ENCODE measurements at places on chromosomes 6 and 20. TPM values are rescaled to one million over a fixed set of nuclear protein-coding genes. Genes with fewer than 3 reads are reported as not detected.

The MAFB gene
- total RNA-seq = 0.83 TPM

The GABRR1 gene
- not detected for total RNA-seq

The PROCR gene
- 0.64 TPM for total RNA-seq

The CCN2 gene
- total RNA-seq = not detected

The ADA gene
- 34.5 TPM for total RNA-seq

DNA sequence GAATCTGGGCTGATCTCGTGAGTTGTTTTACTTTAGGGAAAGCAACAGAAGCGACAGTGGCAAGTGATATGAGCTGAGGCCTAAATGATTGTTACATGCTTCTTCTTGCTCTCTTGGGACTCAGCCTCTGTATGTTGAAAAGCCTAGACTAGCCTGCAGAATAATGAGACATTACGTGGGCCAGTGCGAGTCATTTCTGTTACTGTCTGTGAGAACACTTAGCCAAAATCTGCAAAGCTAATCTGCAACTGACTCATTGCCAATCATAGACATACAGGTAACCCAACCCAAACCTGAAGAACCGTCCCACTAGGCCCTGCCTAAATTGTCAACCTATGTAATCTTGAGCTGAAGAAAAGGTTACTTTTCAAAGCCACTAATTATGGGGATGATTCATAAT, 77.4 kb upstream of the F13A1 start:
- DNase-seq = no peak

DNA sequence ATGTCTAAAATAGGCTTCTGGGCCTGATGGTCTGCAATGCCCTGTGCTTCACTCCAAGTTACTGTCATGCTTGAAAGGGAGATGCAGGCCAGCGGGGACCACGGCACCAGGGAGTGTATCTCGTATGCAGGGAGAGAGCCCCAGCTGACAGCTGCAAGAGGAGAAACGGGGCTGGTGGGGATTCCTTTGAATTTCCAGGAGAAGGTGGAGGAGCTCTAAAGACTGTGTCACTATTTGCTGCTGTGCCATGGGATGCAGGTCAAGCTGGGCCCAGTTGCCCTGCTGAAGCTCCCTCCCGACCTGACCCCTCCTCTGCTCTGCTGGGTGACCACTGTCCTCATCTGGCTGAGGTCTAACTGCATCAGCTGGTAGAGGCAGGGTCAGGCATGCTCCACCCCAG, 989 bp downstream of the CST1 start:
- DNase-seq = no peak

- no peak for DNase-seq
Measured at GRCh38 chr6:156639009-156639721, 138.0 kb upstream of the ARID1B start.

DNA sequence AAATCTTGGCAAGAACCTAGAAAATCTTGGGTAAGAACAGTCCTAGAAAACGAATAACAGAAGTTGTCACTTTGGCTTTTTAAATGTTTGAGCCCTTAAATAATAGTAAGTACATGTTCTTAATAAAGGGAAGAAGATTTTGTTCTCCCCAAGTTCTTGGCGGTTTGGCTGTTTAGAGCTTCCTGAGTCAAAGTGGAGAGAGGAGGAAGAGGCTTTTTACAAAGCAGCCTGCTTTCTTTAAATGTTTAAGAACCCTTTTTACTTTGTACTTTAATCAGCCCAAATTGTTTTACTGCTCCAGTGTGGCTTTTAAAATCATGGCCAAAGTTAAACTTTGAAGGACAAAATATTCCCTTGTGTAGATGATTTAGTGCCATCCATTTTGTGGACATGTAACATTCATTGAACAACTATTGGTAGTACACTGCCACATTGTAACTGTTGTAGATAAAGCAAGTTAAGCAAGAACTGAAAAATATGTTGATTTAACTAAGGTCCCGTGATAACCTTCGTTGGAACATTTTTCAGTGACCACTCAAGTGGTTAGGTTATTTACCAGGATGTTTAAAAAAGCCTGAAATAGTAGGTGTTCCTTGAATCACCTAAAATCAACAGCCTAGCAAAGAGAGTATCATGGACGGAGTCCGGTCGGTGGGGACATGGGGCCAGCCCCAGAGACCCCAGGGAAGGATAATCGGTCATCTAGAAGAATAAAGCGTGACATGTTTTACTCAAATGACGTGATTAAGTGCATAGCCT, 2.4 kb downstream of the AMD1 start:
- DNase-seq = no peak

DNA sequence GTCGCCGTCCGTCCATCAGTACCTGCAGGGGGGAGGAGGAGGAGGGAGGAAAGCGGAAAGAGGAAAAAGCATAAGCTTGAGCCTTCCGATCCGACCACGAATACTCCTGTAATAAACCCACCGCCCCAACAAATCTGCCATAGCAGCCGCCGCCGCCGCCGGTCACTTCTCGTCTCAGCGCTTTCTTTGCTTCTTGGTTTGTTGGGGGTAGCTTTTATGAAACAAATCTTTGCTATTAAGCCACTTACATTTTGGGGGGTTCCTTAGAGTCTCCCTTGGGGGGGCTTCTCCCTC, 277 bp downstream of the ADGRB3 start:
- DNase-seq = no peak

- DNase-seq = no peak
Measured at GRCh38 chr6:35034411-35035191, 106.5 kb downstream of the TCP11 start.

DNA sequence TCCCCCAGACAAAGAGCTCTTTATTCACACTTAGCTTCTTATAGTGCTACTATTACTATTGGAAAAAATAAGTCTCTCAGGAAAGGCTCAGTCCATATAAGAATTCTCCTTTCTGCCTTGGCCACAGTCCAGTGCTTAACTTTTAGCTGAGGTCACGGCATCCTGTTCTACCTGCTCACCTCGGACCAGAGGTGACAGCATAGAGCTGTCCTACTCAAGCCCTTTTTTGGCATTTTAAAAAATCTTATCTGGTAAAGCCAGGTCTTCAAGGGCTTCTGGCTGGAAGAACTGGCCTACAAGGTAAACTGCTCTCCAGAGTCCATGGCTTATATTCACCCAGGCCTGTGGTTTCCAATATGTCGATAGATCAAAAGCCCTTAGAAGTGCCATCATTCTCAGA, 109.7 kb downstream of the RCAN2 start:
- no peak for DNase-seq

- no peak for DNase-seq
Measured at GRCh38 chr20:63955281-63955826, 862 bp downstream of the UCKL1 start.

DNA sequence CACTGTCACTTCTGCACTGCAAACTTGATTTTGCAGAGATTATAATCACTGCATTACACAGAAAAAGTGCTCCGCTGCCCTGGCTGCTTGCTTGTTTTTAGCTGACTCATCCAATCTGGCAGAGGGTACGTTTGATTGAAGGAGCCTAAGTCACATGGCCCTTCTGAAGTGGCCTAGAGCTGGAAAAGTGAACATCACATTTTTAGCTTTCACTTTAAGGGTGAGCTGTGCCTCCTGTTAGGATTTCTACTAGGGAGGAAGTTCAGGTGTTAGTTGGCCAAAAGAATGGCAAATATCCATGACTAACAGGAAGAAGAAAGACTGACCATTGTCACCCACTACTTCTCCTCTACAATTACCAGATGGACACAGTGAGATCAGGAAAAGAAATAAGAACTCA, 889.1 kb upstream of the MAP3K7 start:
- no peak for DNase-seq

DNA sequence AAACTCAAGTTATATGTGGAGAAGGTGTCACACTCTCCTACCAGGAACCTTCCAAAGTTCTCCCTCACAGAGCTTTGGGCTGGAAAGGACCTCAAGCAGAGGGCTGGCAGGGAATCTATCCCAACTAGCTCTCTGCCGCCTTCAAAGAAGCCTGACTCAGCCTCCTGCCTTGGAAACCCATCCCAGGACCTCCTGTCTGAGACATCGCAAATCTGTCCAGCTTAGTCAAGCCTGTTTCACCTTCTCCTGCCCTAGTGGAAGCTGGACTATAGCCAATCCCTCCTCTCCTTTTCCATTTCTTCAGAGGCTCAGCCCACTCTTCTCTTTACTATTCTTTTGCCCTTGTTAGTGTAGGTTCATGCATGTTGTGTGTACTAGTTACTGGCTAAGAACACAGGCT, 48.2 kb upstream of the FOXP4 start:
- DNase-seq = no peak

GRCh38 chr6:116136933-116137340, 11.0 kb upstream of the COL10A1 start:
- no peak for DNase-seq

DNA sequence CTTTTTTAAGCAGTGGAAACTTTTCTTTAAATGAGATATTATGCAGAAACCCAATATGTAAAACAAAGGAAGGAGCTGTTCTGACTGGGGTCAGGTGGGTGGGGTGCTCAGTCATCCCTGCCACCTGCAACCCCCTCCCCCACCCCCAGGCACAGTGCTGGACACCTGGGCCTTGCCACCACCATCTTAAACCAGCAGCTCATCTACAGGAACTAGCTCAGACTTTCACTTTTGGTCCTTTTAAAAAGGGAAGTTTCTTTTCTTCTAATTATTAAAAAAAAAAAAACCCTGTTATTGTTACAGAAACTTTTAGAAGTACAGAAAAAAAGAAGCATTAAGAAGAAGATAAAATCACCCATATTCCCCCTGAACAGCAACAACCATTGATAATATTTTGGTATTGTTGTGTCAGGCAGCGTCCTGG, 37.1 kb downstream of the PPP1R16B start:
- no peak for DNase-seq

- DNase-seq = no peak
Measured at GRCh38 chr6:69973763-69974162, 107.4 kb downstream of the COL19A1 start.

DNA sequence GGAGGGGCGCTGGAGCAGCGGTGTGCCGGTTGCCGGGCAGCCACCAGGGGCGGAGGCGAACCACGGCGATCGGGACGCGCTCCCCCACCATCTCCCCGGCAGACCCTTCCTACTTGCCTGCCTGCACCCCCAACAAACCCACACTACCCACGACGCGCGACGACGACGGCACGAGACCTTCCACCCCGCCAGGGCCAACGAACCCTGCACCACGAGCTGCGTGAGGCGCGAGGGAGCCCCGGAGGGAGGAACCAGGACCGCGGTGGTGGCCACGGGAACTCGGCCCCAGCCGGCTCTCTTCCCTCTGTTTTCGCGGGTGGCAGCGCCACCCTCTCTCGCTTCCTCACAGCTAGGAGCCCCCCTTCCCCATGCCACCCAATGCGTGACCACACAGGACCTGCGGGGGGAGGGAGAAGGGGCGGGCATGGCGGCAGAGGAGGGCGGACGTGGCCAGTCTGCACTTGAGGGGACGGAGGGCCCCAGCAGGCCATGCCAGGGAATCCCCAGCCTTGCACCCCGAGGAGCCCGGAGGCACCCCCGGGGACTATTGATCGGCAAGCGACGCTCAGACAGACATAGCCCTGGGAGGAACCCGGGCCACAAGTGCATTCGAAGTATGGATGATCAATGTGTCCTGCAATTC, 1516.4 kb upstream of the DEFB115 start:
- DNase-seq = no peak

- no peak for DNase-seq
Measured at GRCh38 chr6:160737934-160738333, 35.9 kb downstream of the PLG start.
